ENCODE measurements at places on chromosomes 12 and 14.
A peak's percentile ranks its signal among the peaks of the same experiment; 100 is the strongest.

DNA sequence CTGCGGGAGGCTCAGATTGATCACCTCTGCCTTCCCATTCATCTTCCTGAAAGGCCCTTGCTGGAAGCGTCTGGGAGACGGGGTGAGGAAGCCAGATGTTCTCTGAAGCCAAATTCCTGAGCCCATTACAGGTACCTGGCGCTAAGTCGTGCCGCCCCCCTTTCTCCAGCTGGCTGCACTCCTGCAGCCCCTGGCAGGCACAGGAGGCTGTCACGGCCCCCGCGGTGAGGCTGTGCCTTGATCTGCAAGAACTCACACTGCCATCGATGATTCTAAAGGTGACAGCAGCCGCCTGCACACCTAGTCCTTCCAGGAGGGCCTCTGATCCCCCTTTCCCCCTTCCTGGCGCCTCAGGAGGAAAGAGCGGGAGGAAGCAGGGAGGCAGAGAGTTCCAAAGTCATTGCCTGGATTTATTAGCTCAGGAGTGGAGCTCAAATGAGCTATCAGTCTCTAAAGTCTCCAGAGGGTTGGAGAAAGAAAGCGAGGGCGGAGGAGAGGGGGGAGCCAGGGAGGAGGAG lies 106.9 kb downstream of the RFLNA start:
- no peak overlapping the region for H3K27ac ChIP-seq
- H3K4me1 ChIP-seq = peaks cover 8% of the 10 kb centered on the region
- no peak for DNase-seq
- H3K36me3 ChIP-seq = no peaks in the 10 kb centered on the region
- no peaks in the 10 kb centered on the region for H3K27me3 ChIP-seq

DNA sequence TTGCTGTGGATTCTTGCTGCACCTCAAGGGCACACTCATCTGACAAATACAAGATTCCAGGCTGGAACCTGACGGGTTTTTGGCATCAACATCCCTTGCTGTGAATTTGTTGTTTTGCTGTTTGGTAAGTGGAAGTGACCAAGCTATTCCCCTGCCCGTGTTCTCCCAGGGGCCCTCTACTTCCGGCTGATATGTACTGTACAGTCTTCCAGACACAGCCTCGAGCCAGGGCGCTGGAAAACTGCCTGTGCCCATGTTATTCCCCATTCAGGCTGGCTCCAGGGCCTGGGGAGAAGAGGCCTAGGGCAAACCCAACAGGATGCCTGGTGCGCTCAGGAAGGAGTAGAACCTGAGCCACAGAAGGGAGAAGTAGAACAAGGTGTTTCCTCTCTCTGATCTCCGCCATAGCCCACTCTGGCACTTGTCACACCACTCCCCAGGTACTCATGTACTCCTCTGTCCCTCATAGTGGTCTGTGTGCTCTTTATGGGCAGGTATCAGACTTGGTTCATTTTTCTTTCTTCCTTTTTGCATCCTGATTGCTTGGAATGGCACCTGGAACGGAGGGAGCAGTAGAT lies 67.8 kb upstream of the LTA4H start:
- no peaks in the 10 kb centered on the region for H3K27me3 ChIP-seq
- DNase-seq = peak; percentile 90
- H3K4me3 ChIP-seq = no peak overlapping the region

GRCh38 chr12:20372326-20373096 lies 4.2 kb downstream of the PDE3A start:
- peaks cover 43% of the 10 kb centered on the region for H3K4me1 ChIP-seq
- H3K27me3 ChIP-seq = no peaks in the 10 kb centered on the region
- peak overlapping the region; percentile 75 for H3K27ac ChIP-seq

DNA sequence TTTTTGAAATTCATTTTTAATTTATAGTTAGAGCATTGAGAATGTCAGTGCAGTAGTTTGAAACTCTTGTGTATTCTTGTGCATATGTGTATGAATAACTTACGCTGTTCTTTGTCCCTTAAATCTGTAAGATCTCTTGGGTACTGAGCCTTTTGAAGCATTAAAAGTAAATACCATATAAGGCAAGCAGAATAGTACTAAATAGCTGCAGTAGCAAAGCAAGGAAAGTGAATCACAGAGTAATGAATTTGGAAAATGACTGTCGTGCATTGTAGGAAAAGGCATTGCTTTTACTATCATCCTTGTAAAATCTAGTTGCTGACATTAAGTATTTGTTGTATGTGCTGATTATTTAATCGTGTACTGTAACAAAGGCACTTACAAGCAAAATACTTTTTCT lies 12.1 kb downstream of the CNOT2 start:
- H3K27me3 ChIP-seq = no peaks in the 10 kb centered on the region
- H3K27ac ChIP-seq = no peak overlapping the region
- peaks cover 6% of the 10 kb centered on the region for H3K4me1 ChIP-seq
- DNase-seq = peak; percentile 40

DNA sequence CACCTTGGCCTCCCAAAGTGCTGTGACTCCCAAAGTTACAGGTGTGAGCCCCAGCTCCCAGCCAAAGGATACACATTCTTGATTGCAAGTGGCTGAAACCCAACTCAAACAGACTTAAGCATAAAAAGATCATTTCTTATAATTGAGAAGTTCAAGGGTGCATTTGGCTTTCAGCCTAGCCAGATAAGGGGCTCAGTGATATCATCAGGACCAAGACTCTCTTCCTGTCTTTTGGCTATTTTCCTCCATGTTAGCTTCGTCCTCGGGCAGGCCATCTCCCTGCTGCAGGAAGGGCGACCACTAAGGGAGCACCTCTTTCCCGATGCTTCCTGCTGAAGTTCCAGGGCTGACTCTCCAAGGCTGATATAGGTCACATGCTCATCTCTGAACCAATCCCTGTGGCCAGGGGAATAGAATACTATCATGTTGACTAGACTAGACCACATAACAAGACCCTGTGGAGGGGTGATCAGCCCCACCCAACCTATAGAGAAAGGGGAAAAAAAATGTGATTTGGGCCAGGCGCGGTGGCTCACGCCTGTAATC lies 9.8 kb upstream of the KRT8 start:
- peaks cover 7% of the 10 kb centered on the region for H3K4me1 ChIP-seq
- no peaks in the 10 kb centered on the region for H3K36me3 ChIP-seq
- no peaks in the 10 kb centered on the region for H3K27me3 ChIP-seq
- no peak for DNase-seq
- no peak overlapping the region for H3K4me3 ChIP-seq
- H3K27ac ChIP-seq = no peak overlapping the region
